ENCODE measurements at places on chromosomes 1 and 21.

DNA sequence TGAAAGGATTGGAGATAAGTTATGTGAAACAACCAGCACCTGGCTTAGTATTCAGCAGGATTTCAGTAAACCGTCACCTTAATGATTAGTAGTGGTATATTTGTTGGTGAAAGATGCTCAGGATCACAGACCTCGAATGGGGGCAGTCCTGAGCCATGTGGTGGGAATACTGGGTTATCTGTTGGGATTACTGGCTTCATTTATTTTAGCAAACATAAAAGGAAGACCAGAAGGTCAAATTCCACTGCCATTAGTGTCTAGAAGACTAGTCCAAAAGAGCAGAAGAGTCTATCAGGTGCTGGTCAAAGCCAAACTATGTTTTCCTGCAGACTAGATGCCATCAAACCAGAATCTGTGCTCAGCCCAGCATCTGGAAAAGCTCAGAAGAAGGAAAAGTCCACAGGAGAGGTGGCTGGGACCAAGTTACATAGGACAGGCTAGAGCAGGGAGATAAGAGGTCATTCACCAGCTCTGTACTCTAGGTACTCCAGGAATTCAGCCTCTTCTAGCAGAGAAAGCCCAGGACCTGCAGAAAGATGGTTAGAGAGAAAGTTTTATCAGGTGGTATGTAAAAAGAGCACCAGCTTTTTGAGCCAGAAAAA, 343.4 kb downstream of the PLPP3 start:
- DNase-seq, result no peak

DNA sequence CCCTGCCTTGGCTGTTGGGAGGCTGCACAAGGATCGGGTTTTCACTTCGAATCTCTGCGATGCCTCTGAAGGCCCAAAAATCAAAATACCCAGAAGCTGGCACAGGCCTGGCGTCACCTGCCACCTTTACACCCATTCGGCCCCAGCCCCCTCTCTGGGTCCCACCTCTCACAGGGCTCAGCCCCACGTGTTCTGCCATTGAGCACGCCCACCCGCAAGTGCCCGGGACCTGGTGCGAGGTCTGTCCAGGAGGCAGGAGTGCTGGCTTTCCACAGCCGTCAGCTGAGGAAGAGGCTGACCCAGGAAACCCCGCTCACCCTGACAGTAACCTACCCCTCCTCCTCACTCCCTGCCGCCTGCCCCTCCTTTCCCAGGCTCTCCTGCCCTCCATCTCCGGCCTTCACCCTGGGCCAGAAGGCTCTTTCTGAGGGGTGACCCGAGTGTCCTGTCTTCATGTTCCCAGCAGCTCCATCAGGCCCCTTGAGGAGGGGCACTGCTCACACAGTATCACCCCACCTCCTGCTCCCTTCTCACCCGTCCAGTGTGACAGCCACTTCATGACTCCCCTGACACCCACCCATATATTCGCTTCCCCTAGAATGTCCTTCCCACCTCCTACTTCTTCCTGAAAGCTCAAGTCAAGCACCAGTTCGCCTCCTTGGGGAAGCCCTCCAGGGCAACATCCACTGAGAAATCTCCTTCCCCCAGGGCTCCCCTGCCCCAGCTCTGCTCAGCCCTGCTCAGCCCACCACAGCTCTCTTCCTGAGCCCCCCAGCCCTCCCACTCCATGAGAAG, 13.5 kb downstream of the RCC2 start:
- no peak for DNase-seq

GRCh38 chr1:241800640-241801039, 47.4 kb upstream of the EXO1 start:
- DNase-seq, result no peak

DNA sequence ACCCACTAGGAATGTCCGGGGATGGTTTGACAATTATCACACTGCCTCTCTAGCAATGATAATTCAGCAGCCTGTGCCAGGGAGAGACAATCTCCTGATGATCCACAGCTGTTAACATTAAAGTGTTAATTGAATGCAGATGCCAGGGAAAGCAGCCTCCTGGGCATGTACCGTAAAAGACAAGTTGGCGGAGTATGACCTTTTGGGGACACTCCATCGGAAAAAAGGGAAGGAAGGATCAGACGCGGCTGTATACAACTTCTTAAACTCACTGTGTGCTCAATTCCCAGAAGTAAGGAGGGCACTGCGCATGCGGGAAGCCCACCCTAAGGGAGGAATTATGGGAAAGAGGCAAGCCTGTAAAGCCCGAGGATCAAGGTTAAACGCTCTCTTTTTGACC, 62.6 kb downstream of the MAP3K7CL start:
- peak; percentile 54 for DNase-seq

DNA sequence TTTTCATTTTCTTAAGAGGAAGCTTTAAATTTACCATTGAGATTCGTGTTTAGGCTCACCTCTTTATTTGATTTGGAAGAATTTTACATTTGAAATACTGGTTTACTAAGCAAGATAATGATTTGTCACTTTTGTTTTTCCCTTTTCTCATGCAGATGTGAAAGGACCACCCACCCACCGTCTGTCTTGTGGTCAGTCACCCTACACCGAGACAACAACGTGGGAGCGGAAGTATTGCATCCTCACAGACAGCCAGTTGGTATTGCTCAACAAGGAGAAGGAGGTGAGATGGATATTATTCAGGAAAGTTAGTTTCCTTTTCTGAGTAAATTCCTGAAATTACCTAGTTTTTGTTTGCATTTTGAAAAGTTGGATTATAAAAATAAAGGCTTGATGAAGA, 189.5 kb downstream of the RASAL2 start:
- no peak for DNase-seq

GRCh38 chr1:162404550-162405160, 7.3 kb downstream of the SH2D1B start:
- peak; percentile 41 for DNase-seq

GRCh38 chr1:22056936-22057335, 4.4 kb downstream of the CDC42 start:
- no peak for DNase-seq

- peak; percentile 92 for DNase-seq
These were observed 37.0 kb downstream of the LRIG2 start for GRCh38 chr1:113109908-113110554.

DNA sequence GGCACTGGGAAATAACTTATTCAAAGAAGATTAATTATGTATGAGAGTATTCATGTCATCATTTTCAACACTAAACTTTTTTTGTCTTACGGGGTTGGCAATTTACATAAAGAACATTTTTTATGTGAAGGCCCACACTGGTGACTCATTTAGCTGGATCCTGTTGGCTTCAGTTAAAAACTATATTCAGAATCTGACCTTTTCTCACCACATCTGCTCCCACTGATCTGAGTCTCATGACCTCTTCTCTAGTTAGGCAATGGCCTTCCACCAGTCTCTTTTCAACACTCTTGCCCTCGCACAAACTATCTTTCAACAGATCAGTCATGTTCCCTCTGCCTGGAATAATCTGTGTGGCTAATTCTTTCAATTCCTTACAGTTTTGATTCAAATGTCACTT, 53.4 kb downstream of the TMPRSS15 start:
- peak; percentile 74 for DNase-seq

GRCh38 chr1:194369622-194370021, 1183.2 kb upstream of the B3GALT2 start:
- DNase-seq, result no peak

DNA sequence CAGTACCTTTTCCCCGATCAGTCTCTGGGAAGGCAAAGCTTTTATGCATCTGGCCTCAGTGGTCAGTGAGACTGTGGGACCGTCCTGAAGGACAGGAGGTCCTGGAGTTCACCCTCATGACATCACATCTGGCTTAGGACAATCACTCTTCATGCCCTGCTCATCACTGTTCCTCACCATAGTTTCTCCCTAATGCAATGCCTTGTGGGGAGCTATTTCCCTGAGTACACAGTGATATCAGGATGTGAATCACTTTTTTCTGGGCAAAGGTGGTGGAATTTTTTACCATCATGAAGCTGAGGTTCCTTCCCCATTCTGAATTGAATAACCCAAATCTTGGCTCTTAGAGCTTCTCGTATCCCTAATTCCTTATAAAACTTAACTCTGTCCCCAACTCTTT, 34.8 kb upstream of the CFAP126 start:
- DNase-seq, result no peak

DNA sequence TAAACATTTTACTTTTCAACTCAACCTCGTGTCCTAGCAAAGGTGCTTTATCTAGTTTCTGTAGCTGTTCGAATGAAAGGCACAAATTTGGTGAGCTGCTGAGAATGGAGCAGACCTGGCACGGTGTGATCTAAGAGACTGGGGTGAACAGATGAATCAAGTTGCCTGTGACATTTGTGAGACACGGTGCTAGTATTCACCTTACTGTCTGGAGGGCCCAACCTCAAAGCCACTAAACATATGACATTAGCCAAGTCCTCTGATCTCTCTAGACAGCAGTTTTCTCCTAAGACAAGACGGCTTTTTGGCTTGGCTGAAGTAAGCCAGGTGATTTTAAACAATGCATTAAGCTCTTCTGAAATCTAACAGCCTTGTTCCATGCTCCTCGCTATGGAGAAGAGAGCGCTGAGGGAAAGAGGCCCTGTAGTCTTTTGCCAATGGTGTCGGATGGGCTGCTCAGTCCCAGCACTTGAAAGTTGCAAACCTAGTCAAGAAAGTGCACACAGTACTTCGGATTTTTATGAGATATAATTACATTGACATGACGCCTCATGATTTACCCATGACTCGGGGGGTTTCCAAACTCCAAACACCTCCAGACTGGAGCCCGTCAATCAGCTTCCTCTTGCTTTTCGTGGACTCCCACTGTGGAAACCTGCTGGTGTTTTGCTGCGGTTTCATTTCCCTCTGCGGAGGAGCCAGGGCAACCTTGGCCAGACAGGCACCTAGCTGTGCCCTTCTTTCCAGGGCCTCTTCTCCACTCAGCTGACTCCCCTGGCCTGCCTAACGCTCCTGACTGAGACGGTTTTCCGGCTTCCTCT, 794 bp upstream of the TOR3A start:
- no peak for DNase-seq

DNA sequence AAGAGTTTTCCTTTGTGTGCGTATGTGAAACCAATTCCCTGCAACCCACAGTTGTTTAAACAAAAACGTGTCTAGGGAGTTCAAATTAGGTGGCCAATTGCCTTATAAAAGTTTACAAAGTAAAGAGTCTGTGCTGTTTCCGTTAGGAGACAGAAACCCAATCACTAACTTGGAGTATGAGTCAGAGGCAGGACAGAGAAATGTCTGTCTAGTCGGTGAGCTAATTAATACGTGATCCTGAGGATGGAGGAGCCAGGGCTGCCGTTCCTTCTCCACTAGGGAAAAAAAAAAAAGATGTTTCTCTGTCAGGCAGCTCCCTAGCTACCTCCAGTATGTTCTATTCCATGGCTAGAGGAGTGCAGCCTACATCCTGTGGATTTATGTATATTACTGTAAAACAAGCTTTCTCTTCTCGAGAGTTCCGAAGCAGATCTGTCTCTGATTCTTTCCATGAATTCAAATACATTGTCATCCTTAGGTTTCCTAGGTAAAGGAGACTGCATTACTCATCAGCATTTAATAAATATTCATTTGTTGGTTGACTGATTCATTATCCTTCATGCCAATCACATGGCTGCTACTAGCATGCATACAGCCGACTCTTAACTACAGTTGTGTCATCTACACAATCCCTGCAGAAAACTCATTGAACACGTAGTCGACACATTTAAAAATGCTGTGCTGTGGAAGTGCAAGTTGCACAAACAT, 430.6 kb downstream of the KIF26B start:
- no peak for DNase-seq

GRCh38 chr1:1432951-1433803, 2.3 kb upstream of the VWA1 start:
- no peak for DNase-seq

- DNase-seq, result no peak
These were observed 567.6 kb downstream of the MRPL39 start for GRCh38 chr21:25039461-25040380.

DNA sequence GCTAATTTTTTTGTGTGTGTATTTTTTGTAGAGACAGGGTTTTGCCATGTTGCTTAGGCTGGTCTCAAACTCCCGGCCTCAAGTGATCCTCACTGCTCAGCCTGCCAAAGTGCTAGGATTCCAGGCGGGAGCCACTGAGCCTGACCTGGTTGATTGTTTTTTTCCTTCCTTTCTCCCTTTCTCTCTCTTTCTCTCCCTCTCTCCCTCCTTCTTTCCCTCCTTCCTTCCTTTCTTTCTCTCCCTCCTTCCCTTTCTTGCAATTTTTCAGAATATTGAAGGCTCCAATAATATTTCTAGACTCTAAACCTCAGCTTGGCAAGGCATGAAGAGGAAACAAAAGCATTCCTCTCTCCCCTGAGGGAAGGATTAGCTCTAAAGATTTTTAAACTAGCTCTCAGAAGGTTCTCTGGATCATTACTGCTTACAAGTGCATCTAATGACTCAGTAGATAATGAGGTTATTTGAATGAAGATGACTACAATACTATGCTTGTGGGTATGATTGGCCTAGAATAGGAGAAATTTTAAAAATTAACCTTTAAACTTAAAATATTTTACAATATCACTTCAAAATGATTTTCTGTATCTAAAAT, 68.5 kb upstream of the GADD45A start:
- no peak for DNase-seq

DNA sequence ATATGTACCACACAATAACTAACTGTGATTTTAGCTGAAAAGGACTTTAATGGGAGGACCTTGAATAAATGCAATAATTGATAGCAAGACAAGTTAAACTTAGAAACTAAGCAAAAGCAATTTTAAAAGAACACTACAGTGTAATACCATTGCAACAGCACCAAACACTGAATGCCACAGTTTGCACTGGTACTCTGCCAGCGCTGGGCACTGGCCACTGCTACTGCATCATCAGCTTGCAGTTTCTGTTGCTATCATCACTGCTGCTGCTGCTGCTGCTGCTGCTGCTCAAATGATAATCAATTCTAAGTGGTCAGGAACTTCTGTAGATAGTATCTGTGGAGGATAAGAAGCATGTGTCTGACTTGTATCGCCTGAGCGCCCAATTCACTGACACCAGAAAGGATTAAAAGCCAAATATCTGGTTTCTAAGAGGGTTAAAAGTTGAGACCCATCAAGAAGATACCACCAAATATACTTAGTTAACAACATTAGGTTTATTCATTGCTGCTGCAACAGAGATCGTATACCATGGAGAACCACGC, 306.9 kb downstream of the LRRC40 start:
- DNase-seq, result peak; percentile 42

GRCh38 chr1:99993468-99993845, 23.7 kb downstream of the SLC35A3 start:
- no peak for DNase-seq

GRCh38 chr1:41573194-41573593, 88.7 kb upstream of the EDN2 start:
- DNase-seq, result no peak

DNA sequence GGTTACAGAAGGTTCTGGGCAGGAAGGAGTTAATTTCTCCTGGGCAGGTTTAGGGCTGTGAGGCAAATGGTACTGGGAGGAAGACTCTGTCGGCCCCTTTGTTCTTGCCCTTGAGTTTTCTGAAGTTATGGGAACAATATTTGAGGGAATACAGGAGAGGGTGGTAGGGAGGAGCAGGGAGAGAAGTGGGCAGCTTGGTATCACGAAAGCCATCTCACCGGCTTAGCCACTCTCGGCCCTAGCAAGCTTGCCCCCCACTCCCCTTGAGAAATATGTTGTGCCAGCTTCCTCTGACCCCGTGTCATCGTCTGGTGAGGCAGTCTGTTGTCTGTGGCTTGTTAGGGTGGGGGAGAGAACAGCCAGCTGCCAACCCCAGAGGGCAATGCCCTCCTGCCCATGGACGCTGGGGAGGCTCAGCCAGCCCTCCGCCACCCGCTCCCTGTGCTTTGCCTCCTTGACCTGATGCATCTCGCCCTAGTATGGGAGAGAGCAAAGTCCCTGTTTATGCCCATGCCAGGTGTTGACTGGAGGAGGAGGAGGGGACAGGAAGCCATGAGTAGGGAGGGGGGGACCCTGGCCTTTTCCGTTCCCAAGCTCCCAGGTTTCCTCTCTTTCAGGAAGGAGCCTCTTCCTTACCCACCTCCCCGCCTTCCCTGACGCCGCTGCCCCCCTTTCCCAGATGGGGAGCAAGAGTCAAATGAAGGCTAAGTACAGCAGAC, 1.2 kb downstream of the EFNA1 start:
- DNase-seq, result no peak

Data from fibroblast of gingiva (primary cell).